ENCODE measurements at places on chromosomes 2 and 18.
A peak's percentile ranks its signal among the peaks of the same experiment; 100 is the strongest.

DNA sequence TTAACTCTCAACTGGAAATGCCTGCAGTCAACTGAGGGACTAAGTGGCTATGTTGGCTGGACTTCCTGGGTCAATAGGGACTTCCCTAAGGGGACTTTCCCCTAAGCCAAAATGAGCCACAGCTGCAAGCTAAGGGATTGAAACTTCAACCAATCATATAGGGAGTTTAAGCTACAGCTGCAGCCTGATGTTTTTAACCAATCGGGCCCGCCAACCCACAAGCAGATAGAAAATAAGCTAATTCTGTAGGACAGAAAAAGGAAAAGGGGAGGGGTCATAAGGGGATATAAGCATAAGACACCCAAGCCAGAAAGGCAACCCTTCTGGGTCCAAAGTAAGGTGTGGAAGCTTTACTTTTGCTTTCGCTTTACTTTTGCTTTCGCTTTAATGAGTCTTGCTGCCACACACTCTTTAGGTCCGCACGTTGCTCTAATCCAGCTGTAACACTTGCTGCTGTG, 927.5 kb downstream of the ERBB4 start:
- DNase-seq: no peak

DNA sequence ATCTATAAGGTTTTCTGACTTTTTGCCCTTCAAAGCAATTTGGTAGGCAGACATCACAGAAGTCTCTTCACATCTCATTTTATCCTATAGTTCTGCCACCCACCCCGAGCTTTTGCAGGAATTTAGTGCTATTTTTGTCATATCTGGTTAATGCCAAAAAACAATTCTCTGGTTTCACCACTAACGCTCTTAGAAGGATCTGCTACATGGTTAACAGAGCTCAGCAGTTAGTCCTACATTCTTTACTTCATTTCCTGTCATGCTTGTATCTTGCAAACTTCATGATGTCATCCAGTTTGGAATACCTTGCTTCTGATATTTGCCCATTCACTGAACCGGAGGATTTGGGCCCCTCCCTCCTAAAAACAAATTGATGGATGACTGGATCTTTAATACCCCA, 116.8 kb upstream of the SERPINE2 start:
- DNase-seq: peak; percentile 6

DNA sequence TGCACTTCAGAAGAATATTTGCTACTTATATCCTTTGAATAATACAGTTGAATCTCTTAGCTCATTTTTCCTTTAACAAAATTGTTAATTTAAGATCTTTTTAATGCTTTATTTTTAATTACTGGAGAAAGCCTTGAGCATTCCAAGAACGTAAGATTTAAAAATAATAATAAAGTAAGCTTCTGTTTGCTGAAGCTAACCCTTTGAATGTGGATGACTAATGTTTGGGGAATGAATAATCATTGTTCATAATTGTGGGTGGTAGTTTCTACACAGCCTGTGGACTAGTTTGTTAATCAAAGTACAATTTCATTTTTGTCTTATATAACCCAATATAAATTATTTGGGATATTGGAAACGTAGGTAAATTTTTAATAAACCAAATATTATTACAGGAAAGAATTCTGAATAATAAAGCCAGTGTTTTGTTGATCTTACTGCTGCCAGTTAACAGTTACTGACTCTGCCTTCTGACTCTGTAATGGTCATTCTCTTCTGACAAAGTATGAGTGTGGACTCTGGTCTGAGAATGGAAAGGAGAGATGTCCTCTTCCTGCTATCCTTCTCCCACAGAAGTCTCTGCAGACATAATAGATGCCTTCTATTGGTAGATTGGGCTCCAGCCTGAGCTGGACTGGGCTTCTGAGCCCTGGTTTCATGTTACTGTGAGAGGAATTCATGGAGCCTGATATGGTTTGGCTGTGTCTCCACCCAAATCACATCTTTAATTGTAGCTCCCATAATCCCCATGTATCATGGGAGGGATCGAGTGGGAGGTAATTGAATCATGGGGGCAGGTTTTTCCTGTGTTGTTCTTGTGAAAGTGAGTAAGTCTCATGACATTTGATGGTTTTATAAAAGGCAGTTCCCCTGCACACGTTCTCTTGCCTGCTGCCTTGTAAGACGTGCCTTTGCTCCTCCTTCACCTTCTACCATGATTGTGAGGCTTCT, 292.7 kb upstream of the SLC39A10 start:
- no peak for DNase-seq

- no peak for DNase-seq
These were observed 858.7 kb upstream of the ACVR2A start for GRCh38 chr2:146986161-146986560.

DNA sequence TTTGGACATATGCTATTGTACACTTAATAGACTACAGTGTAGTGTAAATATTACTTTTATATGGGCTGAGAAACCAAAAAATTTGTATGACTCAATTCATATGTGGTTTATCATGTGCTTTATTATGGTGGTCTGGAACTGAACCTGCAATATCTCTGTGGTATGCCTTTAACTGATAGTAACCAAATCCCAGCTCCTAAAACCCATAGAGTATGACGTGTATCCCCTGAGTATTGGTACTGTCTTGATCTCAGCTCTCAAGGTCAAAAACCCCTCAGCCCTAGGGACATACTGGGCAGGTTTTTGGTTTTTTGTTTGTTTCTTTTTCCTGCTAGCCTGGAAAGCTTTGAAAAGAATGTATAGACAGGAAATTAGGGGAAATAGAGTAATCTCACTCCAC, 42.2 kb upstream of the ARHGAP15 start:
- DNase-seq: no peak

DNA sequence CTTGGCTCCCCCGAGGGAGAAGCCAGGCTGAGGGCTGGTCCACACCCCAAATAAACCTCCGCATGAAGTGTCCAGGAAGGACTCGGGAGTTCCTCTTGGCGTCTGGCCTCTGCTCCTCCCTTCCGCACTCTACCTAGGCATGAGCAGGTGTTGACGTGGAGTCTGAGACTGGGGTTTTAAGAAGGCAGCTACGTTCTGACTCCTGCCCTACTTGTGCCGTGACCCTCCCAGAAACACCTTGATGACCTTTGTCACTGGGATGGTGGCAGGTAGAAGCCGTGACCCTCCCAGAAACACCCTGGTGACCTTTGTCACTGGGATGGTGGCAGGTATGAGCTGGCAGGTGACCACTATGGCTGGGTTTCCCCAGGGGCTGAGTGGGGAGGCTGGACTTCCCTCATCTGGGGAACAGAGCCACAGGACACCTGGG, 54.8 kb downstream of the HS6ST1 start:
- DNase-seq: no peak

GRCh38 chr2:96530474-96531357, 5.8 kb upstream of the ARID5A start:
- no peak for DNase-seq
